ENCODE measurements at places on chromosomes 12 and 14.

GRCh38 chr12:94969424-94969823 is 34.1 kb downstream of the NDUFA12 start:
- no peak for DNase-seq

DNA sequence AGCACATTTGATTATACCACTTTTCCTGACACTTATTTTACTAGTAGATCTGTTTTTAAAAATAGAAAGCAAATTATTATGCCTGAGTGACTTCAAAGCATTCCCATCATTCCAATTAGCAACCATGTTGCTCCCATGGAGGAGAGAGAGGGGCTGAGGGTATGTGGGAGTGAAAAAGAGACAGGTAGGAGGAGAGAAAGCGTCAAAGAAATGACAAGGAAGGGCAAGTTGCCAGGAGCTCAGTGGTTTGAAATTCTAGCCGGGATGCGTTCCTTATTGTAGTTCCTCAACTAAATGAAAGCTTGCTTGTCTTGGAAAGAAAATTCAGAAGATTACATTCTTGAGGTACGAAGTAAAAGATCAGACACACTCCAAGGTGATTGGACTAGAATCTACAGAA is 92.4 kb upstream of the PKP2 start:
- DNase-seq: no peak

DNA sequence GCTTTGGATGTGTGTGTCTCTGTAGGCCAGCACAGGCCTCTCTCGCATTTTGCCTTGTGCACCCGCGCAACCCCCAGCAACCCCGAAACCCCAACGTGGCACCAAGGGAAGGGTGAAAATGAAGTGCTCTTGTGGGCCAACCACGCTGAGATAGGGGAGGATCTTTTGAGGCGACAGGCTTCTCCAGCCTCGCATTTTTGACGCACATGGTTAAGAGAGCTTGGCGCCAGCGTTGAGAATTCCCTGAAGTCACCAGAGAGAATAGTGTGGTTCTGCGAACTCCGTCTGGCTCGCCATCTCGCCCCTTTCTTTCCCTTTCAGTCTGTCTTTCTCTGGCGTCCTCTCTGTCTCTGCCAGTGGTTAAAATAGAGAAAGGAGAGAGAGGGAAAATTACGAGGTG is 1.9 kb upstream of the TBX3 start:
- DNase-seq: no peak

GRCh38 chr14:105861985-105862465 is 335.6 kb downstream of the TMEM121 start:
- DNase-seq: no peak

- peak; percentile 46 for DNase-seq
Measured at GRCh38 chr12:55974308-55974730, 441 bp downstream of the RAB5B start.

DNA sequence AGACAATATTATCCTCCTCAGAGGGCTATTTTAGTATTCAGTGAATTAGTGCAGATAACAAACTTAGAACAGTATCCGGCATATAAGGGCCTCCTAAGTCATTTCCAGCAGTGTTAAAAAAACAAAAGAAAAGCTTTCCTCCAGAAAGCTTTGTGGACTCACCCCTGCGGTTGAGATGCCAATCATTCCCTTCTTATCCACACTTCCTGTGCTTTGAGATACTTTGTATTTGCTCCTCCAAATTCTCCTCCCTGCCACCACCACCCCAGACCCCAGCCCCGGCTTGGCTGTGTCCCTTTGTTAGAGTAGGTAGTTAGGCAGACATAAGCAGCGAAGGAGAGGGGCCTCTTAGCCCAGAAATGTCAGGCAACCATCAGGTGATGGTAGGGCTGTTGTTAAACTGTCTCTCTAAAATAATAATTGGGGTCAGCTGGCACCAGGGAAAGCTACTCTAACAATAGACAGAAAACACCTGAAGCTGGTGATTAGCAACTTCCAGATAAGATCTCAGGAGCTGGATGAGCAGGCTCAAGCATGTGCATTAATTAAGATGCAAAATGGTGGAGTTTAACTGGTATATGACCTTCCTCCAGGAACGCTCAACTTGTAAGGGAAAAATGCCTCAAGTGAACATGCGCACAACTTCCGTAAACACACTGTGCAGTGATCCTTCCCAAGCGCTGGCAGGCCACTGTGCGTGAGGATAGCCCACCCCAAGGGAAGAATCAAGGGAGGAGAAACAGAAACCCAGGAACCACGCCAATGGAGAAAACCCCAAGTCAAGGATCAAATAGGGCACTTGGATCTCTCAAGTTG is 152.1 kb upstream of the EEA1 start:
- DNase-seq: peak; percentile 74

GRCh38 chr12:115891556-115892164 is 385.8 kb downstream of the MED13L start:
- no peak for DNase-seq

GRCh38 chr14:54928216-54928615 is 25.6 kb upstream of the GCH1 start:
- no peak for DNase-seq

DNA sequence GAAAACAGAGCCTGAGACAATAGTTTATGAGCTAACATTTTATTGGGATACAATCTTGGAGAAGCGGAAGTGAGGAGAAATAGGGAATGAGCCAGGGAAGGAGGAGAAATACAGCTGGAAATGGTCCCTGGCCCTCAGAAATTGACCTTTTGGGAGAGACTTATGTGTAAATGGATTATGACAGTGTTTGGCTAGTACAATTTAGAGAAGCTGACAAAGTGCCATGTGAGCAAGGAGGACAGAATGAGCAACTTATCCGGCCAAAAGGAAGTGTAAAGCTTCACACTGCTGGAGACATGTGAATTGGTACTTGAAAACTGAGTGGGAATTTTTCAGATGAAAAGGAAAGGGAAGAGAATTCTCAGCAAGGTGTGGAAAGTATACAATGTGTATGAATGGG is 2.9 kb downstream of the GLIPR1 start:
- no peak for DNase-seq

- DNase-seq: no peak
Measured at GRCh38 chr12:107335802-107336570, 242.6 kb upstream of the CRY1 start.

- no peak for DNase-seq
Measured at GRCh38 chr14:88463318-88463717, 77.9 kb downstream of the SPATA7 start.

GRCh38 chr14:20998674-20999366 is at the start of gene SLC39A2:
Gene SLC39A2, plus strand, starts transcription at chr14:20999293. Its CDS starts 154 bp downstream, at chr14:20999447.
- peak; percentile 79 for DNase-seq

DNA sequence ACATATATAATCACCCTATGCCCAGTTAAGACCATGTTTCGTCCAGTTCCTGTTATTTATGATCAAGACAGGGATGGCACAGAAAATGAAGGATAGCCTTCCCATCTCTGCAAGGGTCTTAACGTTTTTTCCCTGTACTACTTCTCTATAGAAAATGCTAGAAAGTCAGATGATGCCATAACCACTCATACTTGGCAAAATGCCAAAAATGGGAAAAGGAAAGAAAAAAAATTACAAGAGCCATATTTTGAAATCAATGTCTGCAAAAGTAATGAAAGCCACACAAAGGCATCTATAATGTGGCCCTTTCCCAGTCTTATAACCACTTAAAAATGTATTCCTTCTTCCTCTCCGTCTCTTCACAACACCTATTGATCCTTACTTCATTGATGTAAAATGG is 1.8 kb upstream of the MYL6B start:
- DNase-seq: peak; percentile 35
